ENCODE measurements at places on chromosomes 7 and 10.

DNA sequence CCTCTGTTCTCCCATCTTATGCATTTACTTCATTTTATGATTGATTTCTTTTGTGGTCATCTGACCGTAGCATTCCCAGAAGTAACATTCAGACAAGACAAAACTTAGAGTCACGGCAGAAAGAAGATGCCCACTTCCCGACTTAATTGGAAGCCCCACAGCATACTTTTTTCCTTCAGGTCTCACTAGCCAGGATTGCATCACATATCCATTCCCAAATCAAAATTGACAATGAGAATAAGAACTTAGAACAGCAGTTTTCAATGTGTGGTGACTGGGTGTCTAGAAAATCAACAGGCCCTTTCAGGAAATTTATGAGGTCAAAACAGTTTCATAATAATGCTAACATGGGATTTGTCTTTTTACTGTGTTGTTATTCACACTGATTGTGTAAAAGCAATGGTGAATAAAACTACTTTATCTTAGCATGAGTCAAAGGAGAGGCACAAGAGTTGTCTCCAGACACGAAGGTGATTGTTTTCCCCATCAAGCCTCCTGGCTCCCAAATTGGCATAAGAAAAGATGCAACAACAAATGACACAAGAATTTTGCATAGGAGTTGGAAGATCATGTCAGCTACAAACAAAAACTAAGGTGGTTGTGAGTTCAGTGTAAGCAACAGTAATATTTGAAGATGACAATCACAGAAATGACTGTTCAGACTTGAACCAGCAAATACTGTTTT lies 493.9 kb downstream of the HTR7 start:
- no peak for DNase-seq

DNA sequence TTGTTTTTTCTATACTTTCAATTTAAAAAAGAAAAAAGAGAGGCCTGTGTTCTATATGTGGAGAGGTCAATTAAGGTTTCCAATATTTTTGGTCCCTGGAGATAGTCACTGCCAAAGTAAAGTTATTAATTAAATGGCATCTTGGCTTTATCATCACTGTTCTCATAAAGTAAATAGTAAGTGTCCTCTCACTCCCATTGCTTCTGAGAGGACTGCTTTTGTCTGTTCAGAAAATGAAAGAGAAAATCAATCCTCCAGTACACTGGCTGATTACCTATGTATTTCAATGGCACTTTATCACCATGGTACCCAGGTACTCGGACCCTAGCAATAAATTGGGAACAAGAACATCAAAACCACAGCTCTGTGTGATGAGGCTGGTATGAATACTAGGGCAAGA lies 94.0 kb downstream of the RNLS start:
- DNase-seq = no peak

- DNase-seq = no peak
Measured at GRCh38 chr7:131921016-131921415, 364.6 kb upstream of the PODXL start.

DNA sequence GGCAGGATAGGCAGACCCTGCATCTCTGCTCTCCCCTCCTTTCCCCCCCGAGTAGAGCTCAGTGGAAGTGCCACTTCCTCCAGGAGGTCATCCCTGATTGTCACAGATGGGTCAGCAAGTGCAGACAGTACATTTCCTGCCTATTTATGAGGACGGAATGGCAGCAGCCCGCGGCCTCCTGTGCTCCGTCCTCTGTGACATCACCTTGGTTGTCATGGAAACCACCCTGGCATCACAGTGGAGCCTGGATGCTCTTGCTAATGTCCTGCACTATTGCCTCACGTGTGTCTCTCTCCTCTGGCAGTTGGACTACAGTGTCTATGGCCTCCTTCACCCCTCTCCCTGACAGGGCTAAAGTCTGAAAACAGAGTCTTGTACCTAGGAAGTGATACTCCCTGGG lies 148.6 kb downstream of the SH3PXD2A start:
- no peak for DNase-seq

GRCh38 chr7:148507787-148508186 lies 82.8 kb upstream of the C7orf33 start:
- no peak for DNase-seq

DNA sequence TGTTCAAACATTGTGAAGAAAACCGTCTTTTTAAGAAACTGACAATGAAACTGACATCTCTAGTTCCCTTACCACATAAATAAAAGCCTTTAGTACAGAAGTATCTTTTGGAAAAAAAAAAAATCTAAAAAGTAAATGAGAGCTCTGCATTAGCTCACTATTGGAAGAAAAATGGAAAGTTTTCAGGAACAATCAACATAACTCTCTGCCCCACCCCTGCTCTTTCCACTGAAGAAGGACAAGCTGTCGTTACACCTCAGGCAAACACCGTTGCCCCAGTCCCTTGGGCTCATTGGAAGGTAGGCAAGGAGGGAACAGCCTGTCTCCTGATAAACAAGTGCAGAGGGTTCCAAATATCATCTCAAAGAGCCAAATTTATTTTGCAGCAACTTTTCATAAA lies 22.4 kb upstream of the C1QL3 start:
- DNase-seq = no peak

DNA sequence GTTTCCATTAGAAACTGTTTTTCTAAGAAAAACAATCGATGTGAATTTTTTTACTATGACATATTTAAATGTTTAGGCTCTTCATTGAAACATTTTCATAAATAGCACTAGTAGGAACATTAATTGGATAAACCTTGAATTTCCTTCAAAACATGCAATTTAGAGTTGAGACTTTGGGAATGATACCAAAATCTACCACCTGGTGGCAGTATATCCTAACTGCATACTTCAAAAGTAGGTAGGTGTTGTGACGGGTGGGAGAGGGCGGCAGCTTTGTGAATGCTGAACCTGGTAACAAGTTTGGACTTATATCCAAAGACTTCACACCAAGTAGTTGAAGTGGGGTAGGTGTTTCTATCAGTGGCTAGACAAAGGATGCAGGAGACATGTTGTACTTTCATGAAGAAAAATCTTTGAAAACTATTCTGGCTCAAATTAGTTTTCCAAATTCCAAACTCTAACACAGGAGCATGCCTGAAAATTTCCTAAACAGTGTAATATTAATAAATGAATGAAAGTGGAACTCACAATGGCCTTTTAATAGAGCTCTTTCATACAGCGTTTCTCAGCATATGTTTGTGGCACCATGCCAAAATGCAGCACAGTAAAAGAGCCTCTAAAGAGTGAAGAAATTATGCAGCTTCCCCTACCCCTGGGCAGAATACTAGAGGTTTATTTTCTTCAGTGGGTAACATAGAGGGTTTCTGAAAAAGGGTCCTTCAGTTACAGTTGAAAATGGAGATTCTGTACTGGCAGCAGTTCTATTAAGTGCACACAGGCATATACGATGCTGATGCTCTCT lies 201.0 kb upstream of the TPK1 start:
- DNase-seq = peak; percentile 67

DNA sequence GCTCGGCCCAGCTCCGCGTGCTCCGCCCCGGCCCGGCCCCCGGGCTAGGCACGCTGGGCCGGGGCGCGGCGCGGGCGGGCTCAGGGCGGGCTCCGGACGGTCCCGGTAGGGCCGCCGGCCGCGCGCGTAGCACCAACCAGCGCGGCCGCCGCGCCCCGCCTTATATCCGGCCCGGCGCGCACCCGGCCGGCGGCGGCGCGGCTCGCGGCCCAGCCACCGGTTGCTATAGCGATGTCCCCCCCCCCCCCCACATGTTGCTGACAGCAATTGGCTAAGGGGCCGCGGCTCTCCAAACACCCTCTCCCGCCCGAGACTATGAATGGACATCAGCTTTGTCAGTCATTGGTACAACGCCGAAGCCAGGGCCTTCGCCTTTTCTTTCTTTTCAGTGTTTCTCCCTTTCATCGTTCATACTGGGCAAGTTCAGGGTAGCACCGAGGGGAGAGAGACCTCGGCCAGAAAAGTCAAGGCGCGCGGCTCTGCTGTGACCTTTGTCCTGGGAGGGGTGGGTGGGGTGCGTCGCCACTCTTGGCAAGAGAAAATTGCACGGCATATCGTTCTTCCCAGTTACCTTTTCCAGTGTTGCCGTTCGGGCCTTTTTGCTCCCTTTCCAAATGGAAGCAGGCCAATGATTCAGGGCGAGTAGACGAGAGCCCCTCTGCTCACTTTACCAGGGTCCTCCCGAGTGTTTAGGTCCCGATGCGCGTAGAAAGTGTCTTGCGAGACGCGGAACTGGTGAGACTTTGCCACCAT lies 354.2 kb downstream of the DNAJB6 start:
- peak; percentile 69 for DNase-seq
